ENCODE measurements at places on chromosomes 5 and 9.

DNA sequence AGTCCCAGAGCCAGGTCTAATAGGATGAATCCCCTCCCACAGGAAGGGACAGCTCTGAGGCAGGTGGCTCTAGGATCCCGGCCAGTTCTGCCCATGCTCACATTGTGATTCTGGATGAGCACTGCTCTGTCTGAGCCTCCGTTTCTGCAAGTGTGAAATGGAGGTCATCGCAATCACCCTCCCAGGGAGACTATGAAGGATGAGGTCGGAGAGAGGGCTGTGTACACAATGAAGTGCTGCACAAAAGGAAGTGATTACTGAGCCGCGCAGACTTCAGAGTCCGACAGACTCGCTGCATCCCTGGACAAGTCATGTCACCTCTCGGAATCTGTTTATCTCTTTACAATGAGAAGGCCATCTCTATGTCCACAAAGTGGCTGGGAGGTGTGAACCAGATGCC is 21.7 kb downstream of the LHX6 start:
- no peak for DNase-seq

GRCh38 chr5:14812166-14812565 is 59.4 kb downstream of the ANKH start:
- DNase-seq = no peak

DNA sequence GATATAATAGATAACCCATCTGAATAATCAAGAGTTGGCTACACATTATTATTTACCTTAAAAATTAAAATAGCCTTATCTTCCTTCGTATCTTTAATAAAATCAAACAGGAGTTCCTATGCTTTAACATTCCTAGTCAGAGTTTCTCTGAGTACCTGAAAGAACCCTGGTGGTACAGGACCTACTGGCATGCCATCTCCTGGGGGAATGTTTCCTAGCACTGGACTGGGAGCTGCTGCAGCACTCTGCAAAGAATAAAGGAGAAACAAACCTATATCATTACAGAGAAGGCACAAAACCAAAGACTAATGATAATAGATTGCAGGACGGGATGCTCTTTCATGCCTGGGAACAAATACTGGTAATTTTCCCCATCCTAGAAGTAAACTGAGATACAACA is 119.5 kb upstream of the ACOT12 start:
- no peak for DNase-seq

DNA sequence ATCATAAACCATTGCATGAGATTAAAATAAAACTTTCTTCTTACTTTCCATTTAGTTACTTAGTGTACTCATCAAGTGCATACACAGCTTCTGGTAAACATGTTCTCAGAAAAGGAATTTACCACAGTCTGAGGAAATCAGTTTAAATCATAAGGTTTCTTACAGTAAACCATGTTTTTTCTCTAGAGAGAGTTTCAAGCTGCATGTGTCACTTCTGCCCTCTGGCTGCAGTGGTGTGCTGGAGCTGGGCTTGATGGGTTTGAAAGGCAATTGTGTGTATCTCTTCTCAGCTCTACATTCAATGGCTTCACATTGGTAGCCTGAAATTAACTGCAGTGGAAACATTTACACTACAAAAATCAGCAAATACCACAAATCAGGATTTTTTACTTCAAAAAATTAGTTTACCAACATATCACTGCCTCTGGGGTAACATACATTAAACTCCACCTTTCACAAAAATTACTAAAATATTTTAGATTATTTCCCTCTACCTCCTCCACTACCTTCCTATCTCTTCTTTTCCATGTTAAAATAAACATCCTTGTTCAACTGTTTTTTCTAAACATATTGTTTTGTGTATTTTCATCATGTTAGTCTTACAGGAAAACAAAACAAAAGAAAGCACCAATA is 414.3 kb downstream of the ANXA1 start:
- no peak for DNase-seq

DNA sequence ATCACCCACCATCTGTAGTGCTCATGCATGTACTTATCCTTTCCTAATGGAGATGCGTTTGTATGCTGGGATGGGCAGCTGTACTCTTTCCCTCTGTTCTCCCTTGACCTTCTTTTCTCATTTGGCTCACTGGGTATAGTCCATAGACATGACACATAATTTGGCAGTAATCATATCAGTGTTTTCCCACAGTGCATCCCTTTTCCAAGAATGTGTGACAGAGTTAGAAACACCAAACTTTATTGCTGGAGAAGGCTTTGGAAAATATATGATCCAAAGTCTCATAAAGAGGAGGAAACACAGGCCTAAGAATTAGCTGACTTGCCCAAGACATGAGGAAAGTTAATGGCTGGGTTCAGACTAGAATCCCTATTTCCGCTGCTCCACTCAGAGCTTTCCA is 1233.4 kb upstream of the DMAC1 start:
- DNase-seq = no peak

GRCh38 chr5:91079037-91079436 is 304.1 kb downstream of the ARRDC3 start:
- peak; percentile 70 for DNase-seq

GRCh38 chr5:113295111-113295539 is 139.7 kb downstream of the TSSK1B start:
- no peak for DNase-seq

DNA sequence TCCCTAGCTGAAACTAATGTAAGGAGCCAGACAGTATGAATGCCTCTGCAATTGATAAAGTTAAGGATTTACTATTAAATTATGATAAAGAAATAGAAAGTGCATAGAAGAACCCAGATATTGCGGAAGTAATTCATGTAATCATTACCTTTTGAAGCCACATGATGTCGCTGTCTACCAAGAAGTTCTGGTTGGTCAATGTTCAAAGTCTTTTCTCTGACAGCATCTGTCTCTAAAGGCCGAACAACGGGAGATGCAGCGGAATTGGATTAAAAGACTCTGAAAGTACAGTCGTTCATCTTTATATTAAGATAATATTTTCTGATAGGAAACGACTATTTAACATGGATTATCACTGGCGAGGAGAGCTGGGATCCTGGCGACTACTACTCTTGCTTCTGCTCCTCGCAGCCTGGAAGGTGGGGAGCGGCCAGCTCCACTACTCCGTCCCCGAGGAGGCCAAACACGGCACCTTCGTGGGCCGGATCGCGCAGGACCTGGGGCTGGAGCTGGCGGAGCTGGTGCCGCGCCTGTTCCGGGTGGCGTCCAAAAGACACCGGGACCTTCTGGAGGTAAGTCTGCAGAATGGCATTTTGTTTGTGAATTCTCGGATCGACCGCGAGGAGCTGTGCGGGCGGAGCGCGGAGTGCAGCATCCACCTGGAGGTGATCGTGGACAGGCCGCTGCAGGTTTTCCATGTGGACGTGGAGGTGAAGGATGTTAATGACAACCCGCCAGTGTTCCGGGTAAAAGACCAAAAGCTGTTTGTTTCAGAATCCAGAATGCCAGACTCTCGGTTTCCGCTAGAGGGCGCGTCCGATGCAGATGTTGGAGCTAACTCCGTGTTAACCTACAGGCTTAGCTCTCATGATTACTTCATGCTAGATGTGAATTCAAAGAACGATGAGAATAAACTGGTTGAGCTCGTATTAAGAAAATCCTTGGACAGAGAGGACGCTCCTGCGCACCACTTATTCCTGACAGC is at the start of gene PCDHA8:
Gene PCDHA8 (plus strand): TSS at position 210 of the 985 bp plus-strand sequence. CDS start 135 bp downstream, at position 345.
- DNase-seq = no peak

GRCh38 chr9:69971643-69972449 is 71.8 kb upstream of the MAMDC2 start:
- peak; percentile 49 for DNase-seq
